ENCODE measurements at places on chromosomes 5 and 9.

DNA sequence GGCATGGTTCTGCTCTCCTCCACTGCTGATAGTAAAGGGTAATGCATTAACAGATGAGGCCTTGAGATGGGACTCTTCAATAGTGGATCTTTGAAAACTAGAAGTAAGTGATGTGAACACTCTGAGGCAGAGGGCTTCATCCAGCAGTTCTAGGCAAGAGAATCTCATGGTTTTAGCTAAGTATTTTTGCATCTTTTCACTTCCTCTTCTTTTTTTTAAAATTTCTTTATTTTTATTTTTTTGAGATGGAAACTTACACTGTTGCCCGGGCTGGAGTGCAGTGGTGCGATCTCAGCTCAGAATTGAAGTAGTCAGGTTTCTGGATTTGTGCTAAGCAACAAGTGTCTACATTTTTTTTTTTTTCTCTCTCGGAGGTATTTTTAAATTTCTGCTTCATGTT is 101.9 kb downstream of the MTRR start:
- DNase-seq = no peak

DNA sequence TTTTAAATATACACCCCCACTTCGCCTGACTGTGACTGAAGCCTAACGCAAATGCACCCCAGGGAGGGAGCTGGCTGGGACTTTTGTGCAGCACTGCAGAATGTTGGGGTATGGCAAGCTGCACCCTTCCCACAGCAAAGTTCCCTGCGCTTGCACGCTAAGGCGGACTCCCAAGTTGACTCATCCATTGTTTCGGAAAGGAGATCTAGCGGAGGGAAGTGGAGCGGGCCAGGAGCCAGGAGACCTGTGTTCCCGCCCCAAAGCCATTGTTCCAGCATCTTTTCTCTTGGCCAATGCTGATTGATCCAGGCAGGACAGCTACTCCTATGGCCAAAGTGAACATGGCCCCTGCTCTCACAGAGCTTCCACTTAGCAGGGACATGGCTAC is 202.9 kb downstream of the AOPEP start:
- no peak for DNase-seq

DNA sequence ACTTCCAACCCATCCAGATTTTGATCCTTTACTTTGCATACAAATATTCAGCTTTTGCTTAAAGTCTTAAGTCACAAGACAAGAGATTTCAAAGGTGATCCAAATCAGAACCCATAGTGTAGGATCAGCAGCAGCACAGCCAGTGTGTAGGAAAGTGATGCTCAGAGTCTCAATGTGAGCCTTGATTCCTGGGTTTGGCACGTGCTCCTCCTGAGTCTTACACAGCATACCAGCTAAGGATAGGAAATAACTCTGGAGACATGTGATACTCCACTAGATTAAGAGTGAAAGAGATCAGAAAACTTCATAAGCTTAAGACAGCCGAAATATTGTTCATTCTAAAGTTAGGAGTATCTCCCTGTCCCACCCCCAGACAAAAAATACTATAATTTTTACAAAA is 344.9 kb downstream of the SEMA5A start:
- DNase-seq = no peak

- no peak for DNase-seq
Measured at GRCh38 chr5:91128604-91129003, 254.5 kb downstream of the ARRDC3 start.

- no peak for DNase-seq
Measured at GRCh38 chr5:96493219-96493790, 60.3 kb upstream of the PCSK1 start.

DNA sequence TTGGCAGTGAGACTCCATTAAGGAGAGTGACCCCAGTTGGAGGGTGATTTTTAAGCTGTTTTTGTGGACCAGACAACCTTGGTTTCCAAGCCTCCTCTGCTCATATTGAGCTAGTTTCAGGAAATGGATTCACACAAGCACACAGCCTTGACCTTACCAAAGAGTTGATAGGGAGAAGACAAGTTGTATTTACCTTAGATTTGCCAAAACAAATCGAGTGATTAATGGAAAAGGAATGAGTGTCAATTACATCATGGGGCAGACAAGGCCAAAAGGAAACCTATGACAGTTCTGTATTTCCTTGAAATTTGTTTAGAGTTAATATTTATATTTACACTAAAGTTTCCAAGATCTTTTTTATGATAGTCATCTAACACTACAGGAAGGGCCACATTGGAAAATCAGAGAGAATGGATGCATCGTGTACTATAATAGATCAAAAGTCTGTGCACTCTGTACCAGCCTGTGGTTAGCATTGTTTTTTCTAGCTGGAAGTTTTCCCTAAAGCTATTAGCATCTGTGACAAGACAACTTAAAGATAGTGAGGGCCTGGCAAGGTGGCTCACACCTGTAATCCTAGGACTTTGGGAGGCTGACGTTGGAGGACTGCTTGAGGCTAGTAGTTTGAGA is 86.0 kb upstream of the FER start:
- no peak for DNase-seq

- DNase-seq = no peak
Measured at GRCh38 chr5:180343831-180344695, 9.1 kb downstream of the GFPT2 start.

- no peak for DNase-seq
Measured at GRCh38 chr9:76528056-76528455, 69.1 kb downstream of the GCNT1 start.

DNA sequence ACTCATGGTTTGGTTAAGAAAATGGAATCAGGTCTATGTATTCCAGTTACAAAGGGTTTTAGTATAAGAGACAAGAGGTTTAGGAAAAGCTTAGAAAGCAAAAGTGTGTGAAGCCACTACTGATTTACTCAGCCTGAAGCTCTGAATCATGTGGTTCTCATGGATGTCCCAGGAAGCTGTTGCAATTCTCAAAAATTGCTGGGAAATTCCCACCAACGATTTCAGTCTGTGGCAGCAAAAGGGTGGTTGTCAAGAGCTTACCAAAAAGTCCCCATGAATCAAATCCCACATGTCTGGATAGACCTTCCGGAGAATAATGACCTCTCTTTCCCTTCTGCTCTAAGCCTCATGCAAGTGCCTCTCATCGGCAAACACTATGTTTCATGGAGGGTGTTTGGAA is 929.9 kb downstream of the TLE4 start:
- DNase-seq = no peak

- DNase-seq = peak; percentile 27
Measured at GRCh38 chr5:60196385-60197113, 303.0 kb upstream of the PDE4D start.

DNA sequence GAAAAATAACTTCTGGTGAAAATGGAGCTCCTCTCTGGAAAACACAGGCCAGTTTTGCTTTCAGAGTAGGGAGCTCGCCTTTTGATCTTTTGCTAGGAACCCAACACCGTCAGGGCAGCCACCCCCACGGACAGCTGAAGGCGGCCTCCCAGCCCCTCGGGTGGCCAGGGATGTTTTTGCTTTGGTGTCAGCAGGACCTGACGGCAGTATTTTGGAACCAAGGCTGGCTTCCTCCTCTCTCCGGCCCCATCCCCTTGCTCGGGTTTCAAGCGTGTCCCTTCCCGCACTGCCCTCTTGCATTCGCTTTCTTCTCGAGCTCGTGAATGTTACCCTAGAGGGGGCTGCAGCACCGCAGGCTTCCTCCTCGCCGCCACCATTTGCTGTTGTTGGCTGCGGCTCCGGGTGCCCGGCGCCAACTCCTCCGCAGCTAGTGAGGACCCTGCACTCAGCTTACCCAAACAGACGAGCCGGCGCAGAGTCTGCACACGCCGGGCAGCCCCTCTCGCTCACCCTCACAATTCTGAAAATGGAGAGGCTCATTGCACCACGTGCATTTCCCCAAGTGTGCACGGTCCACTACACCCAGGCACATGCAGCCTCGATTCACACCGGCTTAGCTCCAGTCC is 35.5 kb upstream of the ADAMTSL1 start:
- peak; percentile 12 for DNase-seq

Measured in occipital lobe (tissue), 3 donors.